ENCODE measurements at places on chromosomes 6 and 20. TPM values are rescaled to one million over a fixed set of nuclear protein-coding genes. Genes with fewer than 3 reads are reported as not detected.

- no peak for DNase-seq
These were observed 194.9 kb upstream of the SMLR1 start for GRCh38 chr6:130632277-130632676.

The MICA gene
- 42.5 TPM for total RNA-seq

The TMEM200A gene
- 0.74 TPM for total RNA-seq

DNA sequence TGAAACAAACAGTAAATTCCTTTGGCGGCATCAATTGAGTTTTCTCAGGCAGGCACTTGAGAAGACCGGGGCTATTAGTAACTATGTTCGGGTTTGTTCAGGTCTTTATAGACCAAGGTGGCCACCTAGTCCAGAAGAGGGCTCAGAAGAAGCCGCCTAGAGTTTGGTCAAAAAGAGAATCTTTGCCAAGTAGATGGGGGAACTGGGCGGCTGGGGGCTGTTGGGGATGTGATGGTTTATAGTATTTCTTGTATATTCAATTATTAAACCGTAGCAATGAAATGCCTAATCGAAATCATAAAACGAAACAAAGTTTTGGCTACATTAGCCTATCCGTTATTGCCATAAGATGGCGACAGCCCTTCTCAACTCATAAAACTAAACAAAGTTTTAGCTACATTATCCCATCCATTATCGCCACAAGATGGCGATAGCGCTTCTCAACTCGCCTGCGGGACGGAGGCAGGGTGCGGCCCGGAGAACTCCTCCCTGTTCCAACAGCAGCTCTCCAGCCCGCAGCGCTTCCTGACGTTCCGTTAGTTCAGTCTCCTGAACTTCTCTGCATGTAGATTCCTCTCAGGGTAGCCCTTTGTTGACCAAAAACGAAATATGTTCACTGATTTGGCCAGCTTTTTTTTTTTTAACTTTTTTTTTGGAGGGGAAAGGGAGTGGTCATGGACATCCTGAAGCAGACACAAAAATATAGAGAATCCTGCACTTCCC lies 120.5 kb upstream of the PRSS16 start:
- peak; percentile 92 for DNase-seq

- DNase-seq: peak; percentile 89
These were observed 23.9 kb downstream of the EDN1 start for GRCh38 chr6:12313992-12314589.

- no peak for DNase-seq
These were observed 28.6 kb downstream of the TIAM2 start for GRCh38 chr6:155023717-155024116.

DNA sequence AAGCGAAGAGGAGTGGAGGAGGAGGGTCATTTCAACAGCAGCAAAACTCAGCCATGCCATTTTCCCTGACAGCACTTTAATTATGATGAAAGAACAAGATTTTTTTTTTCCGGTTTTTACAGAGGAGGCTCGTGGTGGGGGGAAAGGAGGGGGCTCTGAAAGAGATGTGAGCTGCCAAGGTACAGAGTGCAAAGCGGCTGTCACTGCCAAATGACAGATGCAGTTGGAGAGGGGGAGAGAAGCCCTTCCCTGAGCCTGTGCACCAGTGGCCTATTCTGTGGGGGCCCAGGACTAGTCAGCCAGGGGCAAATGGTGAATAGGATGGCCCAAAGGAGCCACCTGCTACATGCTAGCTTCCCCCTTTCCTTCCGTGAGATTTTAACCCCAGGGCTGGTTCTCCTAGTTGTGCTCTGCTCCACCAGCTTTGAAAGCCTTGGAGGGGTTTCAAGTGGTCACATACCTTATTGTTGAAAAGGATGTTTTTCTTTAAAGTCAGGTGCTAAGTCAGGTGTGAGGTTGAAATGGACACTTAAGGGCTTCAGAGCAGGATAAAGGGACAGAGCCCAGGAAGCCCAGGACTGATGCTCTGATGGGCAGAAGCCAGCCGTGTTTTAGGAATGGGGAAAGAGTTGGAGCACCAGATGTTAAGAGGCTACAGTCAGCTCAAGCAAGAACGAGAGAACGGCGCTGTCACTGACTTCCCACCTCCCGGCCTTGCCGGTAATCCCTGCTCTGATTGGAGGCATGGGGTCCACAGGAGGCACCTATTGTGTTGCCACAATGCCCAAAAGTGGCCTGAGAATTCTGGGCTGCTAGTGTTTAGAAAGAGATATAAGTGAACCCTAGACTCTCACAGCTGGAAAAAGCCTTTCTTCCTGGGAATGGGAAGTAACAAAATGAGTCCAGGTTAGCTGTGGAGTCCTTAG lies 24.8 kb downstream of the GNAS start:
- DNase-seq: no peak

- no peak for DNase-seq
These were observed 157.4 kb upstream of the BMP5 start for GRCh38 chr6:56032715-56033260.

DNA sequence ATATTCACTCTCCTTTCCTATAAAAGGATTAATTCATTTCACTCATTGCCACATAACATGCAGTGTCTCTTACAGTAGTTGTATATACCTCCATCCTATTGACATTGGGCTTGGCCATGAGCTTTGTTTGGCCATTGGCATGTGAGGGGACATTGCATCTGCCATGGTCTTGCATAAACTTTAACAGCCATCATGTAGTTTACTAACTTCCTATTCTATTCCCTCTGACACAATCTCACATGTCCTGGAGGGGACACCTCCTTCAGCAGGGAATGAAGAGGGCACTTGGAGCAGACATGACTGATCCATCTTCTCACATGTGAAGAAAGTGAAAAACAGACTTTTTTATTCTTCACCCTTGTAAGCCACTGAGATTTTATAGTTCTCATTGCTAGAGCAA lies 115.5 kb upstream of the MARCKS start:
- no peak for DNase-seq

The CRIP3 gene
- not detected for total RNA-seq

All from endothelial cell of umbilical vein (primary cell).